Activated CD4-positive, alpha-beta T cell treated with anti-CD3 and anti-CD28 coated beads for 48 hours (primary cell): ENCODE measurements at places on chromosomes 2 and 18.
A peak's percentile ranks its signal among the peaks of the same experiment; 100 is the strongest.

- DNase-seq, result no peak
Observed at GRCh38 chr2:179605341-179605740, 256.1 kb downstream of the ZNF385B start.

DNA sequence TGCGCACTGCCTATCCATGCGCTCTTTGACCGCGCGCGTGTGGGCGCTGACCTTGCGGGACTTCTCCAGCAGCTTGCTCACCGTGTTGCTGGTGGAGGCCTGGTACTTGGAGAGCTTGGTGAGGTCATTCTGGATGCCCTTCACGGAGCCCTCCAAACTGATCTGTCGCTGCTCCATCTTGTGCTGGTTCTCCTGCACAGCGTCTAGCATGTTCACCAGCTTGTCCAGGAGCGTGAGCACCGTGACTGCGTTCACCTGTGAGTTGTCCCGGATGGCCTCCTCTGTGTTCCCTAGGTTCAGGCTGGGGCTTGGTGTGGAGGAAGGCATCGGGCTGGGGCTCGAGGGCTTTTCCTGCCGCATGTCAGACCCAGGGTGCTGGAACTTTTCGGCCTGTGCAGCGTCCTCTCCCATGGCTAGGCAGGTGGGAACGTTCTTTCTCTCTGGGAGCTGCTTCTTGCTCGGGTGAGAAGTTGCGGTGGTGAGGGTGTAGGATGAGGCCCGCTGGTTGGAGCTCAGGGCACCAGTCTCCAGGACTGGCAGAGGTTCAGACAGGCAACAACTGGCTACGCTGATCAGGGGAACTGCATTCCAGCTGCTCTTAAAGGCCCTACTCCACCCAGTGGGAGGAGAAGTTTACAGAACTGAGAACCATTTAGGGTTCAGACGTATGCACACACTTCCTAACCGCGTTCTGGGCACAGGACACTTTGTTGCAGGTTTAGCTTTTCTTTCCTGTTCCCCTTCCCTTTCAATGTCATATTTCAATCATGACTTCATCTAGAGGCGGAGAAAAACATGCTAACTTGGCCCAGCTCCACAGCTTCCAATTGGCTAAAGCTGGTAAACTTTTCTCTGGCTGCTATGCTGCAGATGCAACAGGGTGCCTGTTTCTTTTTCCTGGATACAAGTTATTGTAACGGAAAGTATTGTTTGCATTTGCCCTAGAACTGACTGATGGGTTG is at the start of gene CAVIN2:
TSS of gene CAVIN2 (minus strand) at position 574 of the 962 bp plus-strand sequence. CDS start at position 411, 163 bp downstream.
- DNase-seq, result no peak

DNA sequence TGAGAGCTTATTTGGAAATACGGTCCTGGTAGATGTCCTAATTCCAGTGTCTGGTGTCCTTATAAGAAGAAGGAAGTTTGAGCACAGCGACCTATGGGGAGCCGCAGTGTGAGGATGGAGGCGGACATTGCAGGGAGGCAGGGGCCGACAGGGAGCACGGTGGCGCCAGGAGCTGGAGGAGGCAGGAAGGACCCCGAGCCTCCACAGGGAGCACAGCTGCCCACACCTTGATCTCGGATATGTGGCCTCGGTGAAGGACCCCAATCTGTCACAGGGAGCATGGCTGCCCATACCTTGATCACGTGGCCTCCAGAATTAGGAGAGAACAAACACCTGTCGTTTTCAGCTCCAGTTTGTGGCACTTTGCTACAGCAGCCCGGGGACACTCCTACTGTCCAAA is 461.6 kb upstream of the SALL3 start:
- no peak for DNase-seq

GRCh38 chr18:72783530-72783929 is 84.3 kb downstream of the NETO1 start:
- DNase-seq, result no peak

- DNase-seq, result no peak
Observed at GRCh38 chr18:42508683-42509296, 553.8 kb downstream of the PIK3C3 start.

DNA sequence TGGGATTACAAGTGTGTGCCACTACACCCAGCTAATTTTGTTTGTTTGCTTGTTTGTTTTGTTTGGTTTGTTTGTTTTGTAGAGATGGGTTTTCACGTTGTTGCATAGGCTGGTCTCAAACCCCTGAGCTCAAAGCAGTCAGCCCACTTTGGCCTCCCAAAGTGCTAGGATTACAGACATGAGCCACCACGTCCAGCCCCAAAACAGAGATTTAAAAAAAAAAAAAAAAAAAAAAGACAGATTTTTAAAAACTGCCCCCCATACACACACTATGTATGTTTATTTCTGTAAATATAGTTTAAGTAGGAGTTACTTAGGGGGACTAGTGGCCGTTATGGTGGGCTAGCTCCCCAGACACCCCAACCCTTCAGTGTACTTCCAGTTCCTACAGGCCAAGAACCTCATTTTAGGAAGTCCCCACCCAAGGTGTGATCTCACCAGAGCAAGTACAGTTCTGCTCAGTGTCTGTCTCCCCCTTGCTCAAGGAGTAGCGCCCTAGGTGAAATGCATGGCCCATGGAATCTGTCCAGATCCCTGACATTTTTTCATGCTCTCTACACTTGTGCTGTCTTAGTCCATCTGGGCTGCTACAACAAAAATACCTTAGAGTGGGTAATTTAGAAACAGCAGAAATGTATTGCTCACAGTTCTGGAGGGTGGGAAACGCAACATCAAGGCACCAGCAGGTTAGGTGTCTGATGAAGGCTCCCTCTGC is 1.6 kb upstream of the TMBIM1 start:
- DNase-seq, result no peak

DNA sequence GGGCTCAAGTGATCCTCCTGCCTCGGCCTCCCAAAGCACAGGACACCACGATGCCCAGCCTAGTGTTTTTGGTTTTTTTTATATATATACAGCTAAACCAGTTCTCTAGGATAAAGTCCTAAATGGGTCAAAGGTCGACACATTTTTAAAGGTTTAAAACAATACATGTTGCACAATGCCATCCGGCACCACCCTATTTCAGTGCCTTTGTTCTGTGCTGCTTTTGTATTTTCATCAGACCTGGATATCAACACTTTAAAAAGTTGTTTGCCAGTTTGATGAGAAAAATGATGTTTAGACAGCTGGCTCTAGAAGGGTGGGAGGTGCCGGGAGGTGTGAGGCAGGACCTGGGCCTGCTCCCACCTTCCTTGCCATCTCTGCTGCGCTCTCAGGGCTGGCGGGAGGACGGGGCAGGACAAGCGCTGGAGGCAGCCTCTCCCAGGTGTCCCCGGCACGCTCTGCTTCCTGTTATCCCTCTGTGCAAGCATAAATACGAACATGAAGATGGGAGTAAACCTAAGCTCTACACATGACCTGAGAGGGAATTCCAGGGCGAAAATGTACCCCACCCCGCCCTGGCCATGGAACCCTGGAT is 103.7 kb downstream of the HS6ST1 start:
- DNase-seq, result no peak

- DNase-seq, result no peak
Observed at GRCh38 chr18:54181856-54182602, 42.4 kb downstream of the MBD2 start.

DNA sequence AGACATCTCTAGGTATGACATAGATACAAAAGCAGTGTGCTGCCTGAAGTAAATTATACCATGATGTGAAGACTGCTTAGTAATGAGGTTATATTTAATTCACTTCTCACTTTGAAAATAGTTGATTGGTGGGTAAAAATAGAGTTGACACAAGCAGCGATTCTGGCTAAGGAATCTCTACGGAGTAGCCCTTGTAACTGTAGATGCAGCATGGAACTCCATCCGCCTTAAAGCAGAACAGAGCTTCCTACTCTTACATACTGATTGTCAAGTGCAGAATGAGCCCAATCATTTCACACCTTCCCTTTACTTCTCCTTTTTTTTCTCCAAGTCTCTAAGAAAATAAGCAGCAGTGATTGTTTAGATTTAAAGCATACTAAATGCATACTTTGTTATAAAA is 1594.6 kb upstream of the SLC39A10 start:
- no peak for DNase-seq

DNA sequence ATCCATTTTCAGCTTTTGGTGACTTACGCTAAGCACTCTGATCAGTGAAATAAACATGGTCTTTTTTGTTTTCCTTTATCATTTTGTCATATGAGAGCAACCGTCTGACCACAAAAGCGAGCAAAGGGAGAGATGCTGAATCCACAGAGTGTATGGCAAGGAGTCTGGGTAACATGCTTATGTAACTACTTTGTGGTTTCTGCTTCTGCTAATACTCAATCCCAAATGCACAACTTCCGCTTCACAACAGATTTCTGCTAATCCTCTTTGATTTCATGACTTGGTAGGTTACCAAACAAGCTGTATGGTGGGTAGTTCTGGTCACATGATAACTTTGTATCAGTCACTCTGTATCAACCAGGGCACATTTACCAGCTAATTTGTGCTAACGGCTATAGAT is 908.4 kb upstream of the CRIM1 start:
- DNase-seq, result no peak

DNA sequence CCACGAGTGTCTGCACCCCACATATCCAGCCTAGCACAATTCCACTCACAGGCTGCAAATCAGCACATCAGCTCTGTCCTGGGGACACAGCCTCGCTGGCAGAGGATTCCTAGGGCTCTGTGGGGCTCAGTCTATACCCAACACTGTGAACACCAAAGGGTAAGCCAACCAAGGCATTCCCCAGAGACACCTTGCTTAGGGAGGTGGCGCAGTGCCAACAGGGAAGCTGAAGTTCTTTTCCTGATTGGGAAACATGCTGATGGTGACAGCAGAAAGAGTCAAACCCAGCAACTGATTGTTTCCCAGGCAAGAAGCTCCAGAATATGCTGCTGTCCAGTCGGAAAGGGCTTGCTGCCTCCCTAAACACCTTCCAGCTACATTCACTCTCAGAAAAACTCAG is 55.8 kb downstream of the TTC32 start:
- no peak for DNase-seq

GRCh38 chr2:180657054-180657453 is 323.4 kb upstream of the UBE2E3 start:
- no peak for DNase-seq

DNA sequence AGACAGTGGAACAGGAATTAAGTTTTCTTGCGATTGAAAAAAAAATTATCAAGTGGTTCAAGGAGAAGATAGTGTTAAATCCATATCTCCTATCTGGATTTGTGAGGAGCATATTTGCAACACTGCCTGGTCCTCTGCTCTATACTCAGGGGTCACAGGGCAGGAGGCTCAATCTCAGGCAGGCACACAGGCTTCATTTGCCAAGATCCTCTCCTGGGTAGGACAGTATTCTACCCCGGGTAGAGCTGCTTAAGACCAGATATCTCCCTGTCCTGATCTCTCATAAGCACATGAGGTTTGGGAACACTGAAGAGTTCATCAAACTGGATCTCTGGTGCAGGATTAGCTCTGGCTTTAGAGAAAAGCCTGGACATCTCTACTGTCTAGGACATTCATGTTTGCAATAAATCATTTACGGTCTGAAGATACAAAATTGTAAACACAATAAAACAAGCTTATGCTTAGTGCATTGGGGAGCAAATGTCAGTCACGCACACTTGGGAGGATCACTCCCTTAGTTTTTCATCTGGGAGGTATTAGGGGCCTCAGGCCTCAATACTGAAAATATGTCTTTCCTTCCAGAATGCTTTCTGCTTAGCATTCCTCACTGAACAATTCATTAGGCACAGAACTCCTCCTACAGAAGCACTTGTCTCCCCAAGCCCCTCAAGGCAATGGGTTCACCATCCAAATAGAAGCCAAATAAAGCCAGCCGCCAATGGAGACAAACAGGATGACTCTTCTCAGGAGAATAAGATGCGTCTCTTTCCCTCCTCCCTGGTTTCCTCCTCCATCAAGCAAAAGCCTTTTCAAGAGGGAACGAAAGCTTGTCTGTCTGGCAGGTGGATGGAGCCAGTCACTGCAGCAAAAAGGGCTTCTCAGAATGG is 34.1 kb upstream of the LCLAT1 start:
- DNase-seq, result no peak

- DNase-seq, result peak; percentile 62
Observed at GRCh38 chr2:151766437-151767153, 32.3 kb upstream of the NEB start.

DNA sequence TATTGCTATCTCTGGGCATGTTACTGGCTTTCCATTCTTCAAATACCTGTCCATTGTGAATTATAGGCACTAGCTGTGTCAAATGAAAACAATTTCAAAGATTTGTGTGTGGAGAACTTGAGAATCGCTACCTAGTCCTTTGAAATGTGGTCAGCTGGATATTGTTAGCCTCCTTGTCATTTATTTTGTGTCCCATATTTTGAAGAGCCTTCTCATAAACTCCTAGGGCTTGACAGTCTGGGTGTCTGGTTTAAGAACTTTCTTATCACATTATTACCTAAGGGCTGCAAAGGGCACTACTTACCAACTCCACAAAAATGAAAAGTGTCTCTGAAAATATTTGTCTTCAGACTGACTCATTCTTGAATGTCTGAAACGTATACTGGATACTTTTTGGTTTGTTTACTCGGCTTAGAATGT is 50.2 kb downstream of the COL4A3 start:
- no peak for DNase-seq

DNA sequence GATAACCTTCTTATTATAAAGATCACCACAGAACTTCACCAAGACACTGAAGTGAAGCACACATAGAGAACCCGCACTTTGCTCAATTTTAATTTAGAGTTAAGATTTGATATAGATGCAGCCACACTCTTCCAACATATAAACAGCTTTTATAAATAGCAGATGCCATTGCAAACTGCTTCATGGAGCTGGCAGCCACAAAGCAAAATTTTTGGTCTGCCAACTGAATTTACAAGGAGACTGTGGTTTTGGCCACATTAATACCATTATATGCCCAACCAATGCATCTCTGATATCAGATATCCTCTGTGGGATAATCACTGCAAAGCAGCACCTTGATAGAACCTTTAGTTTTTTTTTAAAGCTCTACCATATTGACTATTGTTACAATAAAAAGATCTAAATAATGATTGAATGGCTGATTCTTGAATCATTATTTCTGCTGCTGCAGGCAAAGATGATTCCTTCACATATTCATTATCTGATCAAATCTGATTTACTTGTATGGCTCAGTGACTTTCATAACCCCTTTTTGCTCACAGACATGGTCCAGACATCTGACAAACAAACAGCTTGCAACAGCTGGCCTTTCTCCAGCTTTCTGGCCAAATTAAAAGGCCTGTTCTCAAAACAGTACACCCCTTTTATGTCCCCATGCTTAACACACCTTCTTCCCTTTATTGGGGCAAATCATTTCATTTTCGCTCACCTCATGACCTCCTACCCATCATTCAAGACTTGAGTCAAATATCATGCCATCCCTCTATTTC is 88.4 kb downstream of the METTL4 start:
- DNase-seq, result no peak
